Karpas-422 (cell line): ENCODE measurements at places on chromosomes 2 and 18.

DNA sequence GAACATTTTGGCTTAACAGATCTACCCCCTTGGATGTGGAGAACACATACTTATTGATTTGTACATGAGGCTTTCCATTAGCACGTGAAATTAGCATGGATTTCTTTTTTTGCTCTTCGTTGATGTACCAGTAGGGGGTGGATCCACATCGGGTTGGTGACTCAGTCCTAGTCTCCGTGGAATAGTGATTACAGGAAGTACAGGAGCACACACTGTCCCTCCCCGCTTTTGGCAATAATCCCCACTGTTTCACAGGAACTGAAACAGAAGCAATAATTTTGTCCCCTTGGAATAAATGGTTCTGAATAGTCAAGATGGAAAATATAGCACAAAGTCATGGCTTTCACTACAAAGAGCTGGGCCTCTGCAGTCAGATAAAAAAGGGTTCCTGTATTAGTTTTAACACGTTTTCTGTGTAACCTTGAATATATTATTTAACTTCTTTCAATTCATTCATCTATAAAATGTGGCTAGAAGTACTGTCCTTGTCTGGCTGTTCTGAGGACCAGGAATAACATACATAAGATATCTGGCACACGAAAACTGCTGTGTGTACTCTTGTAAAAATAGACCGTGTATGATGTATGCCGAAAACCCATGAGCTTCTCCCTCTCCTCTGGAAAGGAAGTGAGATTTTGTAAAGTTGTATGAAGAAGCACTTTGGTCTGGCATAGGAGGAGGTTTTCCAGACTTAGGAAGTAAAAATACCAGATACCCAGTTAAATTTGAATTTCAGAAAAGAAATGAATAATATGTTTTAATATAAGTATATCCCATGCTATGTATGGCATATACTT lies 229.2 kb downstream of the GALR1 start:
- peak; percentile 71 for DNase-seq

- no peak for DNase-seq
Measured at GRCh38 chr18:48724939-48725338, 186.1 kb downstream of the CTIF start.

DNA sequence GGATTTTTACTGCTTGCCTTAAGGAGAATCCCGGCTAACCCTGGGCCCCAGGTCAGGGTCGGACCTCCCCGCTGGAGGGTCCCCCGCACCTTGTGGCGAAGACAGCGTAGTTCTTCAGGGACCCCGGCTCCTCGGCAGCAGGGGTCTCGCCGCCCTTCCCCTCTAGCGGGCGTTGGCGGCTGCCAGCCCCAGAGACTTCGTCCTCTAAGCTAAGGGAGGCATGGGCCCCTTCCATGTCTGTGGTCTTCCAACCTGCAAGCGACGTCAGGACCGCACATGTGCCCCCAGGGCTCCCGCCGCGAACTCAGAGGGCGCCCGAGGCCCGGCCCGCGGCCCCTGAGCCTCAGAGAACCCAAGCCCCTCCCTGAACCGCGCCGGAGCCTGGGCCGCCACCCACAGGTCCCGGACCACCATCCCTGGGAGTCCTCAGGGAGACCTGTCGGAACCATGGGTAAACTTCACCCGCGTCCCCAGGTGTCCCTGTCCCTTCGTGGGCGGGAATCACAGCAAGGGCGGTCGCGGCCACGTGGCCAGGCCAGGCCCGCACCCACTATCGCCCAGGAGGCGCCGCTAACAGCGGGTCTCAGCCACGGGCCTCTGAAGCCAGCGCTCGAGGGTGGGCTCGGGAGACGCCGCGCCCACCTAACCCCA lies 562 bp downstream of the ANKMY1 start:
- no peak for DNase-seq

DNA sequence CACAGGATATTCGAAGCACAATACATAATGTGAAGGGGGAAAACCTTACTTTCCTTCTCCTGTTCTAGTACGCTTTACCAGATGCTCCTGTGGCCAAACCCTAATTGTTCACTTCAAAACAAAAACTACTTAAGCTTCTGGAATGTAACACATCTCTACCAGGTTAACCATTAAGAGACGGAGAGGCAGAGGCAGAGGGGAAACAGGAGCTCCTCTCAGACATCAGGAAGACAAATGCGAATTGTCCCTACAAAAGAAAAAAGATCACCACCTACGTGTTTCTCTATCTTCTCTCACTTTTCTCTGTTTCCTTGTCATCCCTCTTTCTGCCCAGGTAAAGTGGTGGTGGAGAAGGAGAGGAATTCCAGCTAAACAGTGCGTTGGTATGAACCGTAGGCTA lies 266.8 kb downstream of the NRXN1 start:
- no peak for DNase-seq

DNA sequence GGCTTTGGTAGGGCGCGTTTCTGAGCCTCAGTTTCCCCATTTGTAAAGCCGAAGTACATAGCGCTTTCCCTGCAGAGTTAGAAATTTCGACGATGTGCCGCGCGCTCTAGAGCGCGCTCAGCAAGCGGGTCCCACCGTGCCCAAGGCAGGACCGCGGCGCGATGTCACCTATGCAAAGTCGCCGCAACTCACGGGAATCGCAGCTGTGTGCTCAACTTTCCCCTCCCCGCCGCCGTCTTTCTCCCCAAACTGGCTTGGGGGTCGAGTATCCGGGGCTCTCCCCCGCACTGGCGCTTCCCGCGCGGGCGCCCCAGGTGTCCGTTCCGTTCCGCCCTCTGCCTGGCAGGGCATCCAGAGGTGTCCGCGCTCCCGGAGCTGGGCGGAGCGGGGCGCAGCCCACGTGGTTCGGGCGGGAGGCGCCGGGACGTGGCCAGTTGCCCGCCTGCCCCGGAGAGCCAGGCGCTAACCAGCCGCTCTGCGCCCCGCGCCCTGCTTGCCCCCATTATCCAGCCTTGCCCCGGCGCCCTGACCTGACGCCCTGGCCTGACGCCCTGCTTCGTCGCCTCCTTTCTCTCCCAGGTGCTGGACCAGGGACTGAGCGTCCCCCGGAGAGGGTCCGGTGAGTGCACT lies at the start of gene MLPH:
TSS of gene MLPH (plus strand) at position 433 of the 630 bp plus-strand sequence. CDS start 6,176 bp downstream, outside the sequence.
- DNase-seq, result no peak

- no peak for DNase-seq
Measured at GRCh38 chr2:19673213-19673791, 228.5 kb downstream of the TTC32 start.

GRCh38 chr18:63161761-63162195 lies 157.8 kb downstream of the BCL2 start:
- DNase-seq, result peak; percentile 75

DNA sequence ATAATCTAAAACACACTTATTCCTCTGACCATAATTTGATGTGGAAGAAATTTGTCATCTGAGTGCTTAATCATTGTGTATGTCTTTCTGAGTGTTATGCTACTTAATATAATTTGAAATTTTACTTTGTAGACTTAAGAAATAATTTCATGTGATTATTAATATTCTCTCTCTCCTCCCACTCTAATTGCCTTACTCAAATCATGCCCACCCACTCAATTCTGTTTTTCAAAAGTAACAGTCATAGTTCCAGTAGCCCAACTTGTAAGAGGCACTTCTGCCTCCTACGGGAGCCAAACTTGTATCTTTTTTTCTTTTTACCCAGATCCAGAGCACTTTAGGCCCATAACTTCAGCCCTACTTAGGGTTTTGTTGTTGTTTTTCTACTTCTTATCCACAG lies 18.5 kb upstream of the KYNU start:
- DNase-seq, result no peak
